HS-5 (cell line): ENCODE measurements at places on chromosomes 1 and 21.

DNA sequence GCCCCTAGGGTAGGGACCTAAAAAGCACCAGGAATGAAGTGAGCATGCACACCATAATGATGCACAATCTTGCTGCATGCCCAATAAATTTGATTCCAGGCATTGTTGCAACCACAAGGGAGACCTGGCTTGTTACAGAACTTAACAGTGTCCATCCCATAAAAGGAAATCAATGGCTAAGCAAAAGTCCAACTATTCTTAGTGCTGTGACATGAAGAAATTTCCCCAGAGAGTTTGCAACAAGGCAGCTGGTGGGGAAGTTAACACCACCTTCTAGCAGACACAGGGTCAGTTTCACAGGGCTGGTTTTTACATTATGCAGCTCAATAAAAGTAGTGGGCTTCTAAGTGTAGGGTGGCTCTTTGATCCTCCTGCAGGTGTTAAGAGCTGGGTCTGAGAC is 221.1 kb downstream of the KCNJ6 start:
- no peak for DNase-seq

DNA sequence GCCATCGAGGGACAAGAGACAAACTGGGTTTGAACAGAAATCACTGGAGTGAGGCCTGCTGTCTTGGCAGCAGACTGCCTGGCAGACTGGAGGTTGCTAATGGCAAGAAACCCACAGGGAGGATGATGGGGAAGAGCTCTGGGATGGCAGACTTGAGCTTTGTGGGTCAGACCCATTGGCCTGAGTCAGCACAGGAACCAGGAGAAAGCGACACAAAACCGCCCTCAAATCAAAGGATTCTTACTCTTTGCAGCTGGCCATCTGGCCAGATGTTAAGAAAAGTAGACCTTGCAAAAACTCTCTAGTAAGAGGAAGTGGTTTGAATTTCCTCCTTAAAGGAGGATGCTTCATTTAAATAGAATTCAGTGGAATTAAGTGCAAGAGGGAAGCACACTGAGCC is 195.2 kb upstream of the JUN start:
- DNase-seq = no peak

- DNase-seq = no peak
Measured at GRCh38 chr1:50702395-50702794, 257.7 kb downstream of the FAF1 start.

- DNase-seq = no peak
Measured at GRCh38 chr1:54791880-54792522, 9.1 kb downstream of the TTC22 start.

DNA sequence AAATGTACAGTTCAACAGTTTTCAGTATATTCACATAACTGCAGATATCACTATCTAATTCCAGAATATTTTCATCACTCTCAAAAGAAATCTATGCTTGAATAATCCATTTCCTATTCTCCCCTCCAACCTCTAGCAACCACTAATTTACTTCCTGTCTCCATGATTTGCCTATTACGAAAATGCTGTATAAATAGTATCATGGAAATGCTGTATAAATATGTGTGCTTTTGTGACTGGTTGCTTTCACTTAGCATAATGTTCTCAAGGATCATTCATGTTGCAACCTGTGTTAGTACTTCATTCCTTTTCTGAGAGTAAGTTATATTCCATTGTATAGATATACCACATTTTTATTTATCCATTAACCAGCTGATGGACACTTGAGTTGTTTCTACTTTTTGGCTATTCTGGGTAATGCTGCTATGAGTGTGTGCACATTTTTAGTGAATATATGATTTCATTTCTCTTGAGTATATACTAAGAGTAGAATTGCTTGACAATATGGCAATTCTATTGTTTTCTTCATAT is 115.6 kb downstream of the TNFSF18 start:
- DNase-seq = no peak

DNA sequence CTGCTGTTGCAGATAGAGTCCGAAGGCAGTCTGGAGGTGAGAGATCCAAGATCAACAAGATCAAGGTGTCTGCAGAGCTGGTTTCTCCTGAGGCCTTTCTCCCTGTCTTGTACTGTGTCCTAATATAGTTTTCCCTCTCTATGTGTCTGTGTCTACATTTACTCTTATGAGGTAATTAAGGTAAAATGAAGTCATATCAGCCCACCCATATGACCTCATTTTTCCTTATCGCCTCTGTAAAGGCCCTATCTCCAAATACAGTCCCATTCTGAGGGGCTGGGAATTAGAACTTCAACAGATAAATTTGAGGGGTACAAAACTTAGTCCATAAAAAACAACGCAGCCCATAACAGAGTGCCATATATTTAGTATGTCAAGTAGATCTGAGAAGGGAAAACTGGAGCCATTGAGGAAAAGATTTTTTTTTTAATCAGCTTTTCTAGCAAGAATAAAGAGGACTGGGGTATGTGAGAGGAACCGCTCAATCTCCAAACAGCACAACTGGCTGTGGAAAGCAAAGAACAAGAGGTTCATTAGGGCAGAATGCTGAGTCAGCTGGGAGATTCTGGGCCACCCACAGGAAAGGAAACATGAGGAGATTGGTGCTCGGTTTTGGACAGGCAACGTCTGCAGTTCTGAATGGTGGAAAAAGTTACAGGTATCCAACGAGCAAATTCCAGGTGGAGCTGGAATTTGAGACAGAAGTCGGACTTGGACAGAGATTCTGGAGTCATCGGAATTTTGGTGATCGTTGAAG is 65.7 kb downstream of the MAP3K21 start:
- DNase-seq = no peak

DNA sequence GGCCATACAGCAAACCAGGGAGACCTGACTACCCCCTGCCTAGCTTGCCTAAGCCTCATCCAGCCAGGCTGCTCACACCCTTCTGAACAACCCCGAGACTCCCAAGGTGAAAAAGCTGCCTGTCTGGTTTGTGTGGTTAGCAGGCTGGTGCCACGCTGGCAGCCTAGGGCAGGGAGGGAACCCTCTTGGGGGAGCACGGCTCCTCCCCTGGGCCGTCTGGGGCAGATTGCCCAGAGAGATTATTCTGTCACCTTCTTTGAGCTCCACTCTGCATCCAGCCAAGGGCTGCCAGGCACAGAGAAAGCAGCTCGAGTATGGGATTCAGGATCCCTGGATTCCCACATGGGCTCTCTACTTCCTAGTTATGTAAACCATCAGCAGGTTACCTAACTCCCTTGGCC is 27.5 kb upstream of the TCEA3 start:
- DNase-seq = no peak

- no peak for DNase-seq
Measured at GRCh38 chr21:45294509-45295291, 7.0 kb upstream of the POFUT2 start.

GRCh38 chr1:231036416-231036815 is 3.6 kb downstream of the FAM89A start:
- DNase-seq = no peak

DNA sequence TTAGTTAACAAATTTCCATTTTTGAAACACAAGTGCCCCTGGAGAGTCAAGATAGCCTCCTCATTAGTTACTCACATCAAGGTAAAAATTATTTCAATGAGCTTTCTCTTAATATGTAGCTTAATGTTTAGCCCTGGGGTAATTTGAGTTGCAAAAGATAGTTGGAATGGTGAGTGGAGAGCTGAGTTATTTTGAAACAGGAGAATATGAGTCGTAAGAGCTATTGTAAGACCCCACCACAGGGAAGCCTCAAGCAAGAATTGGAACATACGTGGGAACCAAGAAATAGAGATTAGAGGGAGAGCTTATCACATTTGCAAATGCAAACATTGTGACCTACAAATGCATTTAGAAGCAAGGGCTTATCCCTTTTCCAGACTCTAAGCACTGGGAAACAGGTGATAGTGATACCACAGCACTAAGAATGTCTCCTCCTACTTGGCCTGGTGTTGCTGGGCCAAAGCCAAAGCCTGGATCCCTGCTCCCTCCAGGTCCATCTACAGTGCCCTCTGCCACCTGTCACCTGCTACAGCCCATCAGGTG is 635.1 kb downstream of the PTPRC start:
- DNase-seq = peak; percentile 36

- DNase-seq = no peak
Measured at GRCh38 chr21:43904331-43904781, 39.3 kb downstream of the AGPAT3 start.

GRCh38 chr1:153536671-153537375 is 1.0 kb upstream of the S100A6 start:
- DNase-seq = no peak

GRCh38 chr1:206872139-206872538 is 6.7 kb downstream of the IL20 start:
- DNase-seq = no peak

DNA sequence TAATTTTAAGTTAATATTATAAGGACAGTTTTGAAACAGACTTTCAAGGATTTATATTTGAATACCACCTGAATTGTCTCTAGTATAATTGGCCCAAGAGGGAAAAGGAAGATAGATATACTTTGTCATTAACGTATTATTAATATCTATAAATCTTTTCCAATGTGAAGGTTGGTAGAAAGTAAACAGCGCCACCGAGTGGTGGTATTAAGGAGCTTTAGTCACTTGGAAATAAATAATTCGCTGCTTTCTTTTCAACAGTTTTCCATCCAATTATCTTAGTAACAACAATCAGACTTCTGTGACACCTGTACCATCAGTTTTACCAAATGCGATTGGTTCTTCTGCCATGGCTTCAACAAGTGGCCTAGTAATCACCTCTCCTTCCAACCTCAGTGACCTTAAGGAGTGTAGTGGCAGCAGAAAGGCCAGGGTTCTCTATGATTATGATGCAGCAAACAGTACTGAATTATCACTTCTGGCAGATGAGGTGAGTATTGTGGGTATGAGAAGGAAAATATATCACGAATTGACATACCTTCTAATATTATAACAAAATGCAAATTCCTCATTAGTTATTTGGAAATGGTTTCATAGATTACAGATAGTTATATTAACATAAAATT is 37.7 kb downstream of the SH3GLB1 start:
- DNase-seq = no peak

GRCh38 chr1:147625362-147625995 is 44.8 kb downstream of the ACP6 start:
- no peak for DNase-seq

DNA sequence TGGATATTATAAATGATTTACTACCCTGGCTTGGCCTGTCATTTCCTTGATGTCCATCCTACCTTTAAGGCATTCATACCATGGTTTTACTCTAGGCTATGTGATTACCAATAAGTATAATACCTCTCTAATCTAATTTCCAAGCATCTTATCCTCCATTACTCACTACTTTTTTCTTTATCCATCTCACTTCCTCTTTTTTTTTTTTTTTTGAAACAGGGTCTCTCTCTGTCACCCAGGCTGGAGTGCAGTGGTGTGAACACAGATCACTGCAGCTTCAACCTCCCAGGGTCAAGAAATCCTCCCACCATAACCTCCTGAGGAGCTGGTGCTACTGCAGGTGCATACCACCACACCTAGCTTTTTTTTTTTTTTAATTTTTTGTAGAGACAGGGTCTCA is 39.9 kb downstream of the INKA2 start:
- no peak for DNase-seq

GRCh38 chr1:93440706-93441105 is 7.2 kb upstream of the FNBP1L start:
- DNase-seq = no peak

- DNase-seq = no peak
Measured at GRCh38 chr1:155322571-155322952, 1.9 kb downstream of the RUSC1 start.

DNA sequence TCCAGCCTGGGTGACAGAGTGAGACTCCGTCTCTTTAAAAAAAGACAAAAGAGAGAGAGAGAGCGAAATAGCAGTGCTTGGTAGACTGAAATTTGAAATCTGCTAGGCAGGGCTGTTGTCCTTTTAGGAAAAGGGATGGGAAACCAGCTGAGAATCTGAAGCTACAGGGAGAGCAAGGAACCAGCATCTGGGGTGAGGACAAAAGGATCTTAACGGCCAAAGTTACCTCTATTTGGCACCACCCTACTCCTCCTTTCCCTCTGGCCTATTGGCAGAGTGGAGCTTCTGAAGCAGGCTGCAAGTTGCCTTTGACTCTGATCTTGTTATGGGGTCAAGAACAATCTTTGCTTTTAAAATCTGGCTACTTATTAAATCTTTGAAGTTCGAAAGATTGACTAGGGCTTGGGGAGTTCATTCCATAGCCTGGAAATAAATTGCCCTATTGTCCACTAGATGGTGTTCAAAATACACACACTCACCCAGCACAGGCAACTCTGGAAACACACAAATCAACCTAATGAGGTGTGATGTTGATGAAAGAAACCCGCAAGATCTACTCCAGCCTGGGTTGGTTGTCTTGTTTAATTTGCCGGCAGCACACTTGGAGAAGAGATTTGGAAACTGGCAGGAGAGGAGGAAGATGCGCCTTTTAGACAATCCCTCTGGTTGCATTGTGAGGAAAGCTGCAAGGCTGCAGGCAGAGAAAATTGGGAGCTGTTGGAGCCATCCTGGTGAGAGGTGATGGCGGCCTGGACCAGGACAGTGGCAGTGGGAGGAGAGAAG is 16.5 kb upstream of the PARP1 start:
- no peak for DNase-seq

DNA sequence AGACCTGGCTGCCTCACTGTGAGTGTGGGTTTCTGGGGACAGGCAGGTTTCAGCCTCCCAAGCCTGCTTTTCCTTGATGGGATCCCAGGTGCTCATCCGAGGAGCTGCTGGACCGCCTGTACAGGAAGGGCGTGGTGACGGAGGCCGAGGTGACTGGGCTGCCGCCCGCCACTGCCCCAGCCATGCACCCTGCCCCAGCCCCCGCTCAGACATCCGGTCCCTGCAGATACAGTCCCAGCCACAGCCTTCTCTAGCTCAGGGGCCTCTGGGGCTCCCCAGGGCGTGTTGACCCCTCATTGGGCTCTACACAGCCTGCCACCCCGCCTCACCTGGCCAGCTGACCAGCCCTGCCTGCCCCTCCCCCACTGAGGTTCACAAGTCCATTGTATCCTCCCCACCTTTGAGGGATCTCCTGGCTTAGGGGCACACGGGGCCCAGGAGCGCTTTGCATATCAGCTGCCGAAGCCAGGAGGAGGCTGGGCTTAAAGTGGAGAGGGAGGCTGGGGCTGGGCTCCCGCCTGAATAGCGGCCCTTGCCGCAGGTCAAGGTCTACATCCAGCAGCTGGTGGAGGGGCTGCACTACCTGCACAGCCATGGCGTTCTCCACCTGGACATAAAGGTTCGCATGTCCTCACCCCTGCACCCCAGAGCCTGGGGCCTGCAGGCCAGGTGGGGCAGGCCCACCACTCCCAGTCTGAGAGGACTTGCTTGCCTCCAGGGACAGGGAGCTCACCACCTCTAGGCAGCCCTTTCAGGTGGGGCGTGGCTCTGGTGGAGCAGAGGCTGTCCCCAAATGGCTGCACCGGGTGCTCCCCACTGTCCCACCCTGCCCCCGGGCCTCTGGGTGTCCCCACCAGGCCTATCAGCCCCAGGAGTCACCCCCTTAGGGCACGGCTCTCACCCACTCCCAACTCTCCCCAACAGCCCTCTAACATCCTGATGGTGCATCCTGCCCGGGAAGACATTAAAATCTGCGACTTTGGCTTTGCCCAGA is 38.5 kb downstream of the TRIM11 start:
- no peak for DNase-seq

DNA sequence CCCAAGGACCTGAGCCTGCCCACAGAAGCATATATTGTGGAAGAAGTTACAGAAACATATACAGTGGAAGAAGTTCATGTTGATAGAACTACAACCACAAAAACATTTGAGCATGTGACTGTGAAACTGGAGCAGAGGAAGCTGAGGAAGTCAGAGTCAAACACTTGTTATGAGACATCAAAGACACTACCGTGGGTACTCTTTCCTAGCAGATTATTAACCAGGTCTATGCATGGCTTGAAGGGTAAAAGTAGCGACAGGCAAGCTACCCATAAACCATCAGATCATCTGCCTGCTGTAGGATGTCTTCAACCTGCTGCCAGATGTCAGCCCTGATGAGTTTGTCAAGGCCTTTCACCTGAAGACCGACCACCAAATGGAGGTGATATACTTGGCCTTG is 35.8 kb downstream of the IVNS1ABP start:
- no peak for DNase-seq
